Type B pancreatic cell (in vitro differentiated cells): ENCODE measurements at places on chromosomes 1 and 21. TPM values are rescaled to one million over a fixed set of nuclear protein-coding genes. Genes with fewer than 3 reads are reported as not detected.

The OR2G6 gene
- total RNA-seq, result not detected in 2 replicates

The OR2W3 gene
- not detected in 2 replicates for total RNA-seq

GRCh38 chr21:32538147-32538792, 47.1 kb downstream of the TCP10L start:
- no peak for DNase-seq

The YBEY gene
- 17.9 and 20.0 TPM in 2 replicates for total RNA-seq

The PPM1J gene
- 2.5 and 2.6 TPM in 2 replicates for total RNA-seq

GRCh38 chr1:39177706-39178105, 26.8 kb upstream of the MACF1 start:
- DNase-seq, result no peak
